ENCODE measurements at places on chromosomes 11 and 22. TPM values are rescaled to one million over a fixed set of nuclear protein-coding genes. Genes with fewer than 3 reads are reported as not detected.

Gene OR52I2
- total RNA-seq = not detected

Gene MS4A15
- total RNA-seq = not detected

Gene GAB4
- not detected for total RNA-seq

Gene SCARF2
- total RNA-seq = 14.6 TPM

Gene SIK2
- total RNA-seq = 43.0 TPM

Gene KRTAP5-6
- not detected for total RNA-seq

Gene EHF
- total RNA-seq = 18.6 TPM

Gene CD248
- total RNA-seq = 0.22 TPM

Gene SOX10
- total RNA-seq = 0.95 TPM

Gene APOBEC3B
- 10.1 TPM for total RNA-seq

Gene TRIM6
- total RNA-seq = 5.8 TPM

Gene FIBIN
- total RNA-seq = 0.31 TPM

Gene TMA7B
- total RNA-seq = not detected

Gene CBL
- total RNA-seq = 26.4 TPM

Gene CCDC83
- total RNA-seq = not detected

Gene CHRM1
- total RNA-seq = 0.67 TPM

Gene IL18
- 2.9 TPM for total RNA-seq

Gene CEP126
- total RNA-seq = 2.1 TPM

Gene ADAMTS8
- 0.40 TPM for total RNA-seq

Gene OR10A2
- total RNA-seq = not detected

Gene TMEM86A
- total RNA-seq = 7.9 TPM

Gene GLB1L3
- not detected for total RNA-seq

Gene INPP5J
- 17.9 TPM for total RNA-seq

Gene MUC2
- total RNA-seq = not detected

Gene DAGLA
- 9.3 TPM for total RNA-seq

Gene BTBD18
- not detected for total RNA-seq

Gene SNX32
- total RNA-seq = 4.6 TPM

Gene MFRP
- not detected for total RNA-seq

Gene TH
- total RNA-seq = 1.1 TPM

Gene REXO2
- total RNA-seq = 54.7 TPM

Gene ART1
- not detected for total RNA-seq

Gene P2RY6
- total RNA-seq = 0.14 TPM

Gene APLNR
- total RNA-seq = not detected

Gene GLYATL1
- 25.3 TPM for total RNA-seq

Gene LRRN4CL
- 0.65 TPM for total RNA-seq

Gene OR51V1
- not detected for total RNA-seq

Gene SCUBE2
- total RNA-seq = 1.2 TPM

Gene PTPRCAP
- 0.73 TPM for total RNA-seq

Gene KIF18A
- total RNA-seq = 17.0 TPM

Gene OR4A16
- total RNA-seq = not detected

Gene HEPHL1
- not detected for total RNA-seq

Gene SYT12
- total RNA-seq = 0.20 TPM

Gene SLC6A5
- total RNA-seq = not detected

Gene AQP11
- 2.2 TPM for total RNA-seq

Gene OR2AT4
- total RNA-seq = not detected

Gene MUC5AC
- total RNA-seq = 0.02 TPM
